ENCODE measurements at places on chromosomes 7 and 10. TPM values are rescaled to one million over a fixed set of nuclear protein-coding genes. Genes with fewer than 3 reads are reported as not detected.

DNA sequence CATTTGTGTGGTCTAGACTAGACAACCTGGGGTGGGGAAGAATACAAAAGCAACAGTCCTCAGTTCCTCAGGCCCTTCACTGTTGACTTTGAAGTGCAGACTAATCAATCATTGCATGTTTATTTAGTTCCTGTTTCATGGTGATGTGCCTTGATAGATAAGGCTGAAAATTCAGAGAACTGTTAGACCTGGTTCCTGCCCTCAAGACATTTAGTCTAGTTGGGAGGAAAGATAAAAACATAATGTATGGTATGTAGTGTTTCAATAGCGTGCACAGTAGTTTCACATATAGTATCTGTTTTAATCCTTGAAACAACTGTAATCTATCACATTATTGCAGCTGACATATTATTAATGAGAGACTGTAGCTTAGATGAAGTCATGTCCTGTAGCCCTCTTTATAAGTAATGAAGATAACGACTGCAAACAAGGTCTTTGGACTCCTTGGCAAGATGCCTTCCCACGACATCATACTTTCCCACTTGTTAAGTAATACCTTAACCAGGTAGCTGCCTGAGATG lies 124.0 kb downstream of the CELF2 start:
- DNase-seq = no peak

GRCh38 chr7:29609162-29610037 lies 45.8 kb downstream of the PRR15 start:
- DNase-seq = no peak

DNA sequence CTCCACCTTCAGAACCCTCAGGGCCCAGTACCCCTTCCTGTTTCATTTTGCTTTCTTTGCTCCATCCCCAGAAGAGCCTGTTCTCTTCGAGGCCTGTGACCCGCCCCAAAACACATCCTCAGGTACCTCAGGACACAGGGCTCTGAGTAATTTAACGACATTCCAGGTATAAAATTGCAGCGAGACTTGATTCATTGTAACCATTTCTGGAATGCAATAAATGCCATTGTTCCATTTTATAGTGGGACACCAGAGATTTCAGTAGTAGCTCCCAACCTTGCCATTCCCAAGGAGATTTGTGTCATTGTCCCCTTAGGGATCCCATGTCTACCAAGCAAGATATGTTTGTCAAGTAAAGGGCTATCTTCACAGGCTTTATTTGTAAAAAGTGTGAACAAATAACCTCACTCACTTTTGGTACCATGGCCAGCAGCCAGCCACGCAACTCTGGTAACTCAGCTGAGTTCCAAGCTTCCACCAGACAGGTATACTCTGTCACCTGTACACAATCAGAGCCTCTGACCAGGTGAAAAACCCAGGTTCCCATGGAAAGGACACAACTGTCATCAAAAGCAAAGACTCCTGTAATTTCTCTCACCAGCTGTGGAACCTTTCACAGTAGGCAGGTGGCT lies 441.3 kb downstream of the PLXNA4 start:
- no peak for DNase-seq

DNA sequence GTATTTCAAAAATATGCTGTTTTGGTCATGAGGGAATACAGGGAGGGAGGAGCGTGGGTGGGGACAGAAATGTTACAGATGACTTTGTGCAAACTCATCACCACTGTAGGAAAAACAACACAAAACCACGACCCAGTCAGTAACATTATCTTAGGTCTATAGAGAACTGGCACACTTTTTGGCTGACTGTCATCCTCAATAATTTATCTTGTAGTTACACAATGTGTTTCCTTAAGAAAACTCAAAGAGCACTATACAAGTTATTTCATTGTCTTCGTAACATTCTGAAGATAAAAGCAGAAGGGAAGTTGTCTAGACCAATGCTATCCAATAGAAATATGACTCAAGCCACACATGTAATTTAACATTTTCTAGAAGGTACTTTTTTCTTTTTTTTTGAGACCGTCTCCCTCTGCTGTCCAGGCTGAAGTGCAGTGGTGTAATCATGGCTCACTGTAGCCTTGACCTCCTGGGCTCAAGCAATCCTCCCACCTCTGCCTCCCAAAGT lies 16.9 kb upstream of the CDK14 start:
- no peak for DNase-seq

TRIM8 gene
- 113 TPM for total RNA-seq

GRCh38 chr10:97157578-97158095 lies 28.1 kb downstream of the SLIT1 start:
- no peak for DNase-seq

DNA sequence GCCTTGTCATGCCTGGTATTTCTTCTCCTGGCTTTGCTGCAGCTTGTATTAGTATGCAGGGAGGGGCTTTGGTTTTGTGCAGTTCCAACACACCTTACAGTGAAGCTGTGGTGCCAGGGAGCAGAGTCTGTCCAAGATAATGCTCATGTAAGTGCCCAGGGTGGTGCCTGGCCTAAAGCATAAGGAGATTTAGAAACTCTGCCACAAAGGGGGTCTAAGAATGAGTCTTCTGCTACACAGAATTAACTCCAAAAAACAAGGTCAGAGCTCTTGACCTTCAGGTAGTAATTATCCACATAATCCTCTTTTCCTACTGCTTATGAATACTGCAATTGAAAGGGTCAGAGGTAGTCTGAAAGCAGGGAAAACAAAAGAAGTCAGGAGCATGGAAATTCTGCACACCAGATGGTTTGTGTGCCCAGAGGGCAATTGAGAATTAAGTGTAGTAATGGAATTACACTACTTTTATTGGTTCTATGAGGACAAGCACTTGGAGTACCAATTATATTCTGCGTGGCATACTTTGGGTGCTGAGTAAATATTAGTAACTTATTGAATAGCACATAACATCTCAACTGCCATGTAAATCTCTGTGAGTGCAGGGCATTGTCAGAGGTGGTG lies 121.5 kb downstream of the KAT6B start:
- DNase-seq = no peak

- peak; percentile 71 for DNase-seq
Observed at GRCh38 chr7:140316165-140316661, 82.1 kb downstream of the SLC37A3 start.

AOAH gene
- total RNA-seq = 0.17 TPM

ADIRF gene
- 41.6 TPM for total RNA-seq

CDH23 gene
- 1.6 TPM for total RNA-seq

PSD gene
- not detected for total RNA-seq

ZP3 gene
- not detected for total RNA-seq

- DNase-seq = no peak
Observed at GRCh38 chr7:8436965-8437364, 3.6 kb downstream of the NXPH1 start.

SEMA3A gene
- 0.10 TPM for total RNA-seq

- no peak for DNase-seq
Observed at GRCh38 chr10:78366663-78367411, 333.2 kb downstream of the RPS24 start.
